Activated naive CD4-positive, alpha-beta T cell (primary cell): ENCODE measurements at places on chromosomes 12 and 14.

- no peak for DNase-seq
Observed at GRCh38 chr12:47894068-47894467, 10.7 kb downstream of the VDR start.

DNA sequence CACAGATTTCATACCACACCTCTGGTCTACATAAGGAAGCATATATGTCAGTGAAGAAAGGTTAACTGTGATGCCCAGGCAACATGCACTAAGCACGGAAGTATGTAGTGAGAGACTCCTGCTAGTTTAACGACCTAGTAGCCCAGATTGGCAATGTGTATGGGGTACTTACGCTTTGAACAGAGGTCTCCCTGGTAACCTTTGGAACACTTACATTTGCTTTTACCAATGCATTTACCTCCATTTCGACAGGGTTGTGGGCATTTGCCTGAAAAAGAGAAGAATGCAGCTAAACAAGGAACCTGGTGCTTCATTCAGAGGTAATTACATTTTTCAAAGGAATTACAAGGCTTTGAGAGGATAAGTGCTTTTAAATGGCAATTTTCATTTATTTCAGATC, 65.2 kb downstream of the WIF1 start:
- no peak for DNase-seq

DNA sequence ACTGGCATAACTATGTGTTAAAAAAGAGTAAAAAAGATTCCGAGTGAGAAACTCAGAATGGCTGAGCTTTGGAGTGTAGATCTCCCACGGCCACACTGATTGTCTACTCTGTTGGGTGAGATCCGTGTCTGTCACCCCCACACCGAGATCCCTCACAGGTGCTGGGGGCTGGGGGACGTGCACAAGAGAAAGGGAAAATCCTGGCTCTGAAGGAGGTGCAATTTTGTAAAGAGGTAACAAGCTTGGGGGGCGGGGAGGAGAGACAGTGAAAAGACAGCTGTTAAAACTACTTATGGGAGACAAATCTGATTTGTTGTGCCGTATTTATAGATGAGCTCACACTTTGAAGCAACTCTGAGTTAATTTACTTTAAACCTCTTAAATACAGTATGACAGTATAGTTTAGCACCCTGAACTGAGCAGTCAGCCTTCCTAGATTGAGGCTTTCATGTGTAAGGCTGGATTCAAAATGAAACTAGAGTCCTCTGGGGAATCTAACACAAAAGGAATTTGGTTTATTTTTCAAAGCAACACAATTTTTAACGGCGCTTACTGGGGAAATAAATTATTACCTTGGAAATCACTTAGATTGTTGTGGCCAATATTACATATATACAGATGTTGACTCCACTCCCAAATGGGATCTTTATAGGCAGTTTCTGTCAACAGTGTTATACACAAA, 167.4 kb upstream of the RGS6 start:
- DNase-seq: no peak

DNA sequence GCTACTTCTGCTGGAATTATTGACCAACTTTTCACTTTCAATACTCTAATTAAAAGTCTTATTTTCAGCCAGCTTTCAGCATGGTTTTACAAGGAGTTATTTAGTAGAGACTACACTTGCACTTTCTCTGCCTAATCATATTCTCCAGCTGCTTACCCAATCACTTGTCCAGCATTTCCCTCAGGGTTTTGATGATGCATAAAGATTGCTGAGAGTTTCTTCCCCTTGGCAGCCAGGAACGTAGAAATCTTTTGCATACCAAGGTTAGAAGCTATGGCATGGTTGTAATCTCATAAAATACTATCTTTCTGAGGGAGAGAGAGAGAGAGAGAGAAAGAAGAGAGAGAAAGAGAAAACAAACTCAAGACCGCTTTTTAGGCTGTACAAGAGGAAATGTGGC, 10.8 kb downstream of the OR4Q3 start:
- no peak for DNase-seq

DNA sequence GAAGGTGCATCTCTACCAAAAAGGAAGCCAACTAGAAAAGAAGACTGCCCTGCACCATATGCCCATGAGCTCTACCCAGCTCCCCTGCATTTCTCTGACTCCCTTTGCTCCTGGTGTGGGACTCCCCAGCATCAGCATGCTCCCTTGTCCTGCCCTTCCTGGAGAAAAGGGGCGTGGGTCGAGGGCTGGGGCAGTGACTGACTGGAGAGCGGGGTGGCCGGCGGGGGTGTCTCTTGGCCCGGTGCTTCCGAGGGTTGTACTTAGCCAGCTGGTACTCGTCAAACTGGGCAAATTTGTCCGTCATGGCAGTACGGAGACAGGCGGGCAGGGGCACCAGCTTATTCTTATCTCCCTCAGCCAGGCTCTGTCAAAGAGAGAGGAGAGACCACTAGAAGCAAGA, 9.8 kb downstream of the TEP1 start:
- no peak for DNase-seq

DNA sequence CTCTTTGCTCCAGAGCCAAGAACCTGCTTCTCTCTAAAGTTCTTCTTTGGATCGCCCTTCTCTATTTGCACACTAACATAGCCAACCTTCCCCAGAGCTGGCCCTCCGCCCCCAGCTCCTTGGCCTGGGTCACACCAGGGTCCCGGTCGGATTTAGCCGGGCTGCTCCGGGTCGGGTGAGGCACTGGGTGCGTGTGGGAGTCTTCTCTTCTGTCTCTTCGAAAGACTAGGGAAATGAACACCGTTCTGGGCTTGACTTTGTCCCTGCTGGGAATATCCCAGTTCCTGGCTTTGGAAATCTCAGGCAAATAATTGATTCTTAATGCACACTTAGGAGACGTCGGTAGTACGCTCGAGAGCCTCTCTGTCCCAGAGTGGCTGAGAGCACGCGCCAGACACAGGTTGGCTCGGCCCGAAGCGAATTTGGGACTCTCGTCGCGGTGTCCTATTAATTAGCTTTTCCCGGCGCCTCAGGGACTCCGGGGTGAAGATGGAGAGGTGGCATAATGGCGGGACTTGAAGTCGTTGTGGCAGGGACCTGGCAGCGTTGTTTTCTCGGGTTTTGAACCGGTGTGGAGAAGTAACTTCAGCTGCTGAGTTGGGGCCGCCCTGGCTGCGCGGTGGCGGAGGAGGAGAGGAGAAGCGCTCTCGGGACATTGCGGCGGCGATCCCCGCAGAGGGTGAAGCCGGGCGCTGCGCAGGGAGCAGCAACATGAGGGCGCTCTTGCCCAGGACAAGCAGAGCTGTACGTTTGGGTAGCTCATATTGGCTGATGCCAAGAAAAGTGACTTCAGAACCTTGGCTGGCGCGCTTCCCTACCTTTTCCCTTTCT, 7.5 kb downstream of the FOXG1 start:
- DNase-seq: no peak

DNA sequence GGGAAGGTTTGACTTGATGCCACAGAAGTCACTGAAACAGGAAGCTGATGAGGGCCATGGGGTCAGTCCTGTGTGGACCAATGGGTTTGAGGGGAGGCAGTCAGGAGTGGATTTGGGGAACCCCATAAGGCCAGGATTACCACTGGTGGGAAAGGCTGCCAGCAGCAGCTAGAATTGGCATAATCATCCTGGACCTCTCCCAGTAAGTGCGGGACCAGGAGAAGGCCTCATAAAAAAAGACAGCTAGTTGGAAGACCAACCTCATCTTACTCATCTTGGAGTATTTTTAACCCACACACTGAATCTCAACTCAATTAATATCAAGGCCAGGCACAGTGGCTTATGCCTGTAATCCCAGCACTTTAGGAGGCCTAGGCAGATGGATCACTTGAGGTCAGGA, 22.7 kb downstream of the TBX3 start:
- DNase-seq: no peak

DNA sequence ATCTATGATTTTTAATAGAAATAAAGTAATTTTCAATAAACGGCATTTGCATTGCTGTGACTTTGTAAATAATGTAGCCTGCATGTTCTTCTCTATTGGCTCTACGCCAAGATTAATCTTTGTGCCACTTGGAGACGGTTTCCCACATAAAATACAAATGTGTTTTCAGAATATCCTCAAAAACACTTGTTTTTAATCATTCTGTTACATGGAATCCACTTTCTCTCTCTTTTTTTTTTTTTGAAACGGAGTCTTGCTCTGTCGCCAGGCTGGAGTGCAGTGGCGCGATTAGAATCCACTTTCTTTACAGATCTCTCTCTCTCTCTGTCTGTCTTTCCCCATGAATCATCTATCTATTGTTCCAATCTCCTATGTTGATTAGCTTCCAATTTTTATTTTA, 22.8 kb upstream of the SSPN start:
- no peak for DNase-seq

DNA sequence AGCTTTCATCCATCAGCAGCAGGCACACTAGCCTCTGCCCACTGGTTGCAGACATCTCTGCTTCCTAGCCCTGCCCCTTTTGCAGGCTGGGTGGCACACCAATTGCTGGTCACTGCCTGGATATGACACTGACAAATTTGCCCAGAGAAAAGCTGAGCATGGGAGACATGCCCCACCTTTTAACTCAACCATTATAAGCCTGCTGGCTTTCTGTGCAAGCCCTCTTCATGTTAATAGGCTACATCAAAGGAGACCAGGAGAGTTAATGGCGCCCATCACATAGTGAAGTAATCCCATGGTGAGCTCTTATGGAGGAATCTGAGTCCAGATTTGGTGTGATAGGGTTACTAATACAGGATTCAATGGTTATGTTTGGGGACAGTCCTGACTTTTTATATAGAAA, 139.2 kb downstream of the KICS2 start:
- no peak for DNase-seq

GRCh38 chr12:77060136-77060882, 5.1 kb downstream of the E2F7 start:
- DNase-seq: no peak

DNA sequence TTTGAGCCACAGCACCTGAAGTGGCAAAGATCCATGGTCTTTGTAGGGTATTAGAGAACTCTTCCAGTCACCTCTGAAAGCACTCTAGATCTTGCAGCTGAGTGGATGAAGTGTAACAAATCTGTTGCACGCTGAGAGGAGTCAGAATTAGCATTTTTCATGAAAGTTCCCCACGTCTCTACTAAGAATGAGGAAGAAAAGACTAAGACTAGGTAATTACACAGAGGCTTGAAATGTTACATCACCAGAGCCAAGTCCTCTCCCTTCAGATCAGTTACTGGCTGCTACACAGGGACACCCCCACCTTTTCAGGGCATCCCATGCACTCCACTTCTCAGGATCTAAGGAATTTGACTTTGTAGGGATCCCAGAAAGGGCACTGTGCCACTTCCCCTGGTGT, 98.6 kb upstream of the FKBP4 start:
- no peak for DNase-seq

DNA sequence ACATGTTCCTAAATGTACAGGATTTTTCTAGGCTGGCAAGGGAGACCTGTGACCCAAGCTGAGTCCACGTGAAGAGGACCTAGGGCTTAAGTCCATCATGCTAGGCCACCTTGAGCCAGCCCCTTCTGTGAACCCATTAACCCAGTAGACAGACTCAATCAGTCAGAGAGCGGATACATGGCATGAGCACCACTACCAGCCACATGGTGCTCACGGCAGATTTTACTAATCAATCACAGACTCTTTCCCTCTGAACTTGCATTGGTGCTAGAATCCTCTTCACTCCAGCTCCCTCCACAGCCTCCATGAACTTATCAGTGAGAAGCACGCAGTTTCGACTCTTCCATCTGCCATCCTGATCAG, 9.0 kb downstream of the PHETA1 start:
- DNase-seq: no peak
